Right cardiac atrium (tissue), 5 donors: ENCODE measurements at places on chromosomes 5 and 9.

GRCh38 chr9:126526218-126527108 is 87.3 kb upstream of the LMX1B start:
- no peak for DNase-seq

DNA sequence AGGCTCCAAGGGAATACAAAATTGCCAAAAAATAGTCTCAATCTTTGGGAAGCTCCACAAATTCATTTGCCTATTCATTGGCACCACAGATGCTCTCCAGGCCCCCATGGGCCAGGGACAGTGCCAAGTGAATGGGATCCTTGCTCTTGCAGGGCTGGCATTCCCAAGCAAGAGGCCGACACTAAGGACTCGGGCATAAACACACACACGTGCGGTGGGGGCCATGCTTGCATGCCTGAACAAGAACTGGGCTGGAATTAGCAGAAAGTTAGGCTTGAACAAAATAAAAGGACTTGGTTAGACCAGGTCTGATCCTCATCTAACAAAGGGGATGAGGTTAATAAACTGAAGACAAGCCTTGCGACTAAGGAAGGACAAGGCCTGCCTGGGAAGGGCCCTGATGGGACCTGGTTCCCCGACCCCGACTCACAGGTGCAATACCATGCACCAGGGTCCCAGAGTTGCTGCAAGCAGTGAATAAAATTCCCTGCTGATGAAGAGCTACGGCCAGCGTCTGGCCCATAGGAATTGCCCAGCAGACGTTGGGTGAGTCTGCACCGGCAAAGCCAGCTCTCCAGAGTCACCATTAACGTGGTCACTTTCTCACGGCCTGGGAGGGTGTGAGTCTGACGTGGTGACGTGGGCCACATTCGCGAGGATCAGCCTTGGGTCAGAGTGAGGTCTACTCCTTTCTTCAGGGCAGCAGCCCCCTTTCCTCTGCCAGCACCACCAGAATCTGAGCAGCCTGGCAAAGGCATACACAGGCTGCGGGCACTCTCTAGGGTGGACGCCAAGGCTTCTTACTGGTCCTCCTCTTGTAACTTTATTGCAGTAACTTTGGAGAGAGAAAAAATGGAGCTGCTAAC is 77.4 kb upstream of the FCN1 start:
- DNase-seq: no peak

DNA sequence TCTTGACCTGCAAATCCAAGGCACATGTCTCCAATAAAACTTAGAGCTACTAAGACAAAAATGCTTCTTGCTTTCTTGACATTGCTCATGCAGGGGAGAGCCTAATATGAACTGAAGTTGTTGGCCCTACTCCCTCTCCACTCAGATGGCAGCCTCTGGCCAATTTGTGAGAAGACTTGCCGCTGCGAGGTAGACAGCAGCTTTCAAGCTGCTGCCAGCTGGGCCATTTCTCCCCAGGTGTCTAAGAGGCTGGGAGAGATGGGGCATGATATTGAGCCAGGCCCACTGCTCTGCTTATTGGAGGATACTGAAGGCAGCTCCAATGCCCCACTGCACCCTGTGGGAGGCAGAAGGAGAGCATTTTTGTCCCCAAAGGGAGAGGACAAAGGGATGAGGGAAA is 380.5 kb downstream of the RASEF start:
- no peak for DNase-seq

DNA sequence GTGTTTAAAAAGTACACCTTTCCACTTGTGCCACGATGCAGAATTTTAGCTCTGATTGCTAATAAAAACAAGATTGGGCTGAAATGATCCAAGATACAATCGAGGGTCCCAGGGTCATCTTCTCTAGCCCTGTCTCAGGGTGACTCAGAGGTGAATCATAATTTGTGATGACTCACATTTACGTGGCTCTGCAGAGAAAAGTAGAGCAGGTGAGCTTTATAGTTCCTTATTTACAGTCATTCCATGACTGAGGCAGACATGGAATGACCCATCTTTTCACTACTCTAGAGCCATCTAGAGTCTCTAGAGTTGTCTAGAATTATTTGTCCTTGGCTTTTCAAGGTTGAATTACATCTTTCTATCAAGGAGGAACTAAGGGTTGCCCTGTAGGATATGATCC is 155.2 kb downstream of the GAS1 start:
- DNase-seq: no peak

DNA sequence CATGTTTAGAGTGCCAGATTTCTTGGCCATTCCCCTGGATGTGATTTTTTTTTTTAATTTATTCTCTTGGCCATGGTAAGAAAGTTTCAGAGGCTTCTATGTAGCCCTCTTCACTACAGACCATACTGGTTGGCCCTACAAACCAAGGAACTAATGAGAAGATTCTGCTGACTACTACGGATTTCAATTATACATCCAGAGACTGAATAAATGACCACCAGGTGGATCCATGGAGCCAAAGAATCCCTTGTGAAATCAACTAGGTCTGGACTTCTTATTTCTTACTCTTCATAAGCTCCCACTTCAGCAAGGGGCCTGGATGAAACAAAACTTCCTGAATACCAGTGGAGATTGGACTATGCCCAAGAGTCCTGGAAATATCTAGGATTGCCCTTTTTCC is 27.6 kb downstream of the ZNF622 start:
- no peak for DNase-seq

- no peak for DNase-seq
Measured at GRCh38 chr5:116062352-116062751, 22.5 kb upstream of the COMMD10 start.

- DNase-seq: no peak
Measured at GRCh38 chr9:76067696-76068095, 177.2 kb downstream of the PCSK5 start.

- DNase-seq: no peak
Measured at GRCh38 chr5:111255169-111255568, 31.0 kb downstream of the CAMK4 start.

DNA sequence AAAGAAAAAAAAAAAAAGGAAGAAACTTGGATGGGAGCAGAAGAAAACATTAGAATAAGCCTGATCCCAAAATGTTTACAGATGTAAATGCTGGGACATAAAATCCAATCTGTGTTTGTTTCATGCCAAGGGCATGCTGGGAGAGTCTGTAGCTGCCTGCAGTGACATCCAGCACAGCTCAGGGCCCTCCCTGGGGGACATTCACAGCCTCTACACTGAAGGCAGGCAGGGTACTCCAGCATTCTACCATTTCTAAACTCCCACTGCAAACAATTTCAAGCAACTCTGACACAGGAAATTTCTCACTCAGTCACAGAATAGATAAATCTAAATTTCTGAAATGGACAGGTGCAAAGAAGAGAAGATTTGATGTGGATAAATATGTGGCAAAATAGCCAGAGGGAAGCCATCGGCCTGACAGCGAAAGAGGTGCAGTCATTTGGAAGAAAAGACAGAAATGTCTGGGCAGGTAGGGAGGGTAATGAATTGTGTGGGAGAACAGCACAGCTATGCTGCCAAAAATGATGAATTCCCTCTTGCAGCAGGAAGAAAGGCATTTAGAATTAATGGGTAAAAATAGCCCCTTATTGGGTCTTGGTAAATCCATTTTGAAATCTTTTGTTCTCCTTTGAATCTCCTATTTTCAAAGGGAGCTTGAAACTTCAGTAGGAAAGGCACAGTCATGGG is 199.4 kb downstream of the MED10 start:
- DNase-seq: no peak

GRCh38 chr5:73612799-73613198 is 13.2 kb upstream of the ARHGEF28 start:
- no peak for DNase-seq

DNA sequence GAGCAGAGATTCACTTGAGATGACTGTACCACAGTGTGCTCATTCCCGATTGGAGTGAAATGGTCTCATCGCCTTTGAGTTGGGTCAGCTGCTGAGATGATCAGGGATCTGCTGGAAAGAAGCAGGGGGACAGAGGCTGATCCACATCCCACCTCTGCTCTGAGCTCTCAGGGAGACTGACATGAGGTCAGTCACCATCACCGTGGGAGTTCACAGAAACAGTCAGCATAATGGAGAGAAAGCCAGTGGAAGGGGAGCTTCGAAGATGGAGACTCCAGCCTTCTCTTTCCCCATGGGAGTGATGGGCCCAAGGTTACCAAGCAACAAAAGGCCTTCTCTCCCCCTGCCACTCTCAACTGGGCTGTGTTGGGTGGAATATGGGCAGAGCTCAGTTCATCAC is 276.4 kb downstream of the CDK5RAP2 start:
- DNase-seq: no peak

GRCh38 chr5:142499591-142500226 is 174.9 kb upstream of the SPRY4 start:
- no peak for DNase-seq

DNA sequence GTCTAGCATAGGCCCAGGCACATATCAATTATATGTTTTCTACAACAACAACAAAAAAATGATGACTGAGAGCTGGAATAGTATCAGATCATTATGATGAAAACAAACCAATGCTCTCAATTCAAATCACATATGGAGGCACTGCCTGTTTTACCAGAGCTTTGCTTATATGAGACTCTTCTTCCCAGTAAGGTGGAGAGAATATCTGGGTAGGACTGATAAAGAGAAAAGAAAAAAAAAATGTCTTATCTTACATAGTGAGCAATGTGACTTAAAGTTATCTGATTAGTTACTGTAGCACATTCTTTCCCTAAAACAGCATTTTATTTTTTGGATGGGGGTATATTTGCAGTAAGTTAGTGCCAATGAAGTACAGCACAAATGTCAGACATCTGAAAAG is 154.8 kb downstream of the RAB3C start:
- no peak for DNase-seq

DNA sequence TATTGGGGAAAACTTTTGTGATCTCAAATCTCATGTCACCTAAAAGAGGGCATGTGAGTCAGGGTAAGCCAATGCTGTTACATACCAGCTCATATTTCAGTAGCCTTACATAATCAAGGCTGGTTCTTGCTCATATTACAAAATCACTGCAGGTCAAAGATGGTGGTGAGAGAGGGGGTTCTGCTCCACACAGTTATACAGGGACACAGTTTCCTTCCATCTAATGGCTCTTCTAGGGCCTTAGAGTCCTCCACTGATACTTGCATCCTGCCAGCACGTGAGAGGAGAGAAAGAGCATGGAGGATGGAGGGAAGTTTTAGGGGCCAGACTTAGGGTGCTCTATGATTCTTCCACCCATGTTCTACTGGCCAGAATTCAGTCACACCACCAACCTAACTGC is 130.0 kb downstream of the LIFR start:
- no peak for DNase-seq

GRCh38 chr9:68747043-68747533 is 42.0 kb downstream of the PIP5K1B start:
- no peak for DNase-seq

GRCh38 chr9:120177121-120177520 is 402.8 kb downstream of the CDK5RAP2 start:
- DNase-seq: no peak

DNA sequence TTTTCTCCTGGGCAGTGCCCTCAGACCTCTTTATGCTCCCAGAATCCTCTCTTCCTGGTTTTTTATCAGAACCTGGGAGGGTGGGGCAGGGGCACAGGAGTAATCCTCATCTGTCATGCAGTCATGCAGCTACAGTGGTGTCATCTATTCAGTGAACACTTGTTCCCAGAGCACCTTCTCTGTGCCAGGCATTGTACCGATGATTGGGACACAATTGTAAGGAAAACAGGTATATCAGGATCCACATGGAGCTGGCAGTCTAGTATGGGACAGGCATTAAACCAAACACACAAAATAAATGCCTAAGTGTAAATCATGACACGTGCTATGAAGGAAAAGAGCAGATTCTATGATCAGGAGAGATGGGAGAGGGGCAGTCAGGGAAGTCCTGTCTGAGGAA is 21.5 kb upstream of the IDNK start:
- no peak for DNase-seq

GRCh38 chr5:126335886-126336285 is 87.3 kb upstream of the GRAMD2B start:
- no peak for DNase-seq

GRCh38 chr5:69084195-69084594 is 9.6 kb upstream of the SLC30A5 start:
- DNase-seq: no peak

DNA sequence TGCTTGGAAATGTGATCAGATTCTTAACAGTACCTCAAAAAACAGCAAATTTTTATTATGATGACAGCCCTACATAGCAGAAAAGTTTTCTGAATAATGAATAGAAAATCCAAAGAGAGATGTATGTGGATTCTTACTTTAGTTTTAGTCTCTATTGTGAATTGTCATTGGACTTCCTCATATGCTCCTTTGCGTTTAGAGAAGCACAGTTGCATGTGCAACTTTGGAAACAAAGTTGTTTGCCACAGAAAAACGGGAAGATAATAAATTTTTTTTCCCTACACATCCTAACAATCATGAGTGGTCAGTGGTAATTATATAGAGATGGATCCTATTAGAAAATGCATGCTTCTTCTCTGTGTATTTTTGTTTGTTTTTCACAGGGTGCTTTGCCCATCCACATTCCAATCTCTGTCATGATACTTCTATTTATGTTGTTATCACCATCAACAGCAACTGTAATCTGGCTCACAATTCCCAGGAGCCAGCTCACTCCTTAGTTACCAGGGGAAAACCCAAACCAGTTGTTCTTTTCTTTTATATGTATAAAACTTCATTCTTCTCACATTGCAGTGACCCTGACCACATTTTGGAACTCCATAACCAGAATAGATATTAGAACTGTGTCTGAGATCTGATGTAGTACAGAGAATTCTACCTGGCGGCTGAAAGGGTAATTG is 118.7 kb downstream of the NDUFS4 start:
- no peak for DNase-seq

GRCh38 chr5:132475497-132475882 is 15.1 kb downstream of the IRF1 start:
- no peak for DNase-seq

GRCh38 chr5:165914456-165914855 is 2377.0 kb upstream of the WWC1 start:
- DNase-seq: no peak

GRCh38 chr9:82488313-82489200 is 500.0 kb downstream of the SPATA31D1 start:
- peak; percentile 60 for DNase-seq

DNA sequence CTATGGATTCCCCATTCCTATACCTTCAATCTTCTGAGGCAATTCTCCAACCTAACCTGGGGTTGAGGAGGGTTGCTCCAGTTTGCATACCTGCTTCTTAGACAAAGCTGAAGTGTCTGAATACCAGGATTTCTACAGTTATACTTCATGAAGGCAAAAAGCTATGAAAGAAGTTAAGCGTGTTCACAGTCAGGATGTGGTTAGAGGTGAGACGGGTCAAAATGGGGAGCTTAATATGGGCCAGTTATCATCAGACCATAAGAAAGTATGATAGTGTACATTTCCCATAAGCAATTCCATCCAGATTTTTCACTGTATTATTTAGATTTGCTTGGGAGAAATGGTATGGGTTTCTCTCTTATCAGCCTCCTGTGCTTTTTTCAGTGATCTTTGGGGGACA is 156.9 kb upstream of the FER start:
- no peak for DNase-seq

- DNase-seq: no peak
Measured at GRCh38 chr9:37243588-37244345, 123.4 kb downstream of the ZCCHC7 start.
